ENCODE measurements at places on chromosomes 7 and 10.

DNA sequence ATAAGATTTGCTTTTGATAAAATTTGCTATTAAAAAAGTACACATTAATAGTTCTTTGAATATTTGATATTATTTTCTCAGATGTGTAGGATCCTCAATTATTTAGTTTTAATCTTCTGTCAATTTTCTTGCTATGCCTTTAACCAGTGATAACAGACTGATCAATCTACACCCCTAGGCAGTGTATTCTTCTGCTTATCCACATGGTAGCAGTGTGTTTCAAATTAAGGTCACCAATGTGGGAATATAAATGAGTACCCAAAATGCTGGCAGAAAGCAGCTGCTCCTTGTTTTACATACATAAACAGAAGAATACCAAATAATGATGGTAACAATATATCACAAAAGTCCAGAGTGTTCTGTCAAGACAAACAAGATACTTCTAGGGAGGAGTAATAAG, 87.0 kb downstream of the SKAP2 start:
- no peak for DNase-seq

- DNase-seq: peak; percentile 75
These were observed 18.3 kb downstream of the SGMS1 start for GRCh38 chr10:50605269-50605950.

GRCh38 chr7:14507617-14508016, 394.9 kb downstream of the DGKB start:
- DNase-seq: no peak

GRCh38 chr7:137753948-137754851, 92.6 kb downstream of the DGKI start:
- DNase-seq: no peak
